Activated naive CD8-positive, alpha-beta T cell treated with anti-CD3 and anti-CD28 coated beads, Interleukin-2, amount 10 ng/mL, durations not matched to agents 7 days and 5 days (primary cell): ENCODE measurements at places on chromosomes 2 and 18.

DNA sequence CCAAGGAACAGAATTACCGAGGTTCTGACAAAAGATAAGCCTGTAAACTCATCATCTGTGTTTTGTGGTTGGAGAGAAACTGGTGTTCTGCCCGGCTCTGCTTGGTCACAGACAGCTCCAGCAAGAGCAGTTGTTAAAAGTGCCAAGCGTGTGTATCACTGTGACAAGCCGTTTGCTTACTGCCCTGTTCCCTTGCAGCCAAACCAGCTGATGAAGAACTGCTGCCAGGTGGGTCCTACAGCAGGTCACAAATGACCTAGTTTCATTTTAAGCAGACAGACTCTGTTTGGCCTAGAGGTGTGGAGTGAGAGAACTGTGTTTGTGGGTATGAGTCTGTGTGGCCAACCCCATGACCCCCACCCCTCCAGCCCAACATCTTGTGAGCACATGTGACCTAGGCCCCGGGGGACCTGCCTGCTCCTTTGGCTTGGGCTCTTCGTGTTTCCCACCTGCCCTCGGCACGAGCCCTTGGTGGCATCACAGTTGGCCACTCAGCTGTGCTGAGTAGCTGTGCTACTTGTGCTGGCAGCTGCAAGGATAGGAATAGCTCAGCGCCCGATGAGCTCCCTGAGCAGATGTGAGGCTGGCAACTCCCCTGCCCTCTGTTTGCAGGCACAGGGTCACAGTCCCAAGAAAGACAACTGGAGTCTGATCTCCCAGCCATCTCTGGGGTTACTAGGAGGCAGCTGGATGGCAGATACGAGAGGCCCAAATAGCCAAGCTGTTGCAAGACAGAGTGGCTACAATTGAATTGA, 9.7 kb downstream of the OXER1 start:
- no peaks in the 10 kb centered on the region for H3K36me3 ChIP-seq
- DNase-seq = no peak
- no peak overlapping the region for H3K27ac ChIP-seq
- H3K4me1 ChIP-seq = peaks cover 13% of the 10 kb centered on the region
- H3K4me3 ChIP-seq = no peak overlapping the region

DNA sequence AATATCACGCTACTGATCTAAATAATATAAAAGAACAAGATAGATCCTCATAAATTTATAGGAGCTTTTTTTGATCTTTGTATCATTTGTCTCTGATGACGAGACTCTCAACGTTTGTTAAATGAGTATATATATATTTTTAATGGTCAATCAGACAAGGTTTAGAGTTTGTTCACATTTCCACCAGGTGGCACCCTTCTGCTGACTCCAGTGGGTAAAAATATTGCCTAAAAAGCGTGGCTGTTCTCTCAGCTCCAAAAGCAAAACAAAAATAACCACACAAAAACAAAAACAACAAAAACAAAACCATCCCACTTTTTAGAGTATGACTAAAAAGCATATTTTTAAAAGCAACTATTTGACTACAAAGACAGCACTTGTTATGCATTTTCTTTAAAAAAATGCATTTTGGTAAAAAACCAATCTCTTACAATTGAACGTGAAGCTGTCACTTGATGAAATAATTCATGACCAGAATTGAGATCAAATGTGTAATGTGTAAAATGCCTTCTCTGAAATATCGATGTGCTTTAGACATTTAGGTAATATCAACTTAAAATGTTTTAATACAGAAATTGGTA, 723.2 kb downstream of the DPP10 start:
- H3K4me3 ChIP-seq = no peak overlapping the region
- DNase-seq = no peak
- H3K36me3 ChIP-seq = no peaks in the 10 kb centered on the region
- peaks cover 4% of the 10 kb centered on the region for H3K4me1 ChIP-seq
- H3K27ac ChIP-seq = no peak overlapping the region

DNA sequence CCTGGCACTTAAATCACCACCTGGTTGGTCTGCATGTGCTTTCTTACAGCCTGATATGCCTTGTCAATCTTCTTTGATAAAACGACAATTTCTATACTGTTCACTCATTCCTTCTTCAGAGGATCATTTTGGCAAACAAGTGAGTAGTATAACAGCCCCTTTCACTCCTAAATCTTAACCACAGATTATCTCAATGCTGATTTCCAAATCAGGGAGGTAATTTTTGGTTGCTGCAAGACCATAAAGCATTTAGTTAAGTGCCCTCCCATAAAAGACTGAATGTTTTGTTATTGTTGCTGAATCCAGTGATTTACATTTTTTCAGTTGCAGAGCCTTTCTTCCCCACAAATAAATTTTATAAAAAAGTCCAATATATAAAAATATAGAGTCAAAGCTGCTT, 129.2 kb upstream of the CYP26B1 start:
- DNase-seq = no peak
- H3K4me1 ChIP-seq = no peaks in the 10 kb centered on the region
- H3K4me3 ChIP-seq = no peak overlapping the region
- no peak overlapping the region for H3K27ac ChIP-seq
- no peaks in the 10 kb centered on the region for H3K27me3 ChIP-seq

DNA sequence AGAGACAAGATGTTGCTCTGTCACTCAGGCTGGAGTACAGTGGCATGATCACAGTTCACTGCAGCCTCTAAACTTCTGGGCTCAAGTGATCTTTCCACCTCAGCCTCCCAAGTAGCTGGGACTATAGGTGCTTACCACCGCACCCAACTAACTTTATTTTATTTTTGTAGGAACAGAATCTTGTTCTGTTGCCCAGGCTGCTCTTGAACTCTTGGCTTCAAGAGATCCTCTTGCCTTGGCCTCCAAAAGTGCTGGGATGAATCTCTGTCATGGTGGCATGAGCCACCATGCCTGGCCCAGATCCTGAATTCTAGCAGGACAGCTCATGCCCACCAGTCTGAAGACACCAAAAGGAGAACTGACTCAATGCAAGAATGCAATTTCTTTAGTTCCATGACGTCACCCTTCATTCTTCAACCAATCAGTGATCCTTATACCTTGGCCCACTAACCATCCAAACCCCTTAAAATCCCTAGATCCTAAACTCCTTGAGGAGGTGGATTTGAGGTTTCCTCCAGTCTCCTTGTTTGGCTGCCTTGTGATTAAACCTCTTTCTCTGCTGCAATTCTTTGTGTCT, 25.6 kb upstream of the CXXC1 start:
- H3K27me3 ChIP-seq = peaks cover 30% of the 10 kb centered on the region
- H3K36me3 ChIP-seq = no peaks in the 10 kb centered on the region
- peaks cover 5% of the 10 kb centered on the region for H3K4me1 ChIP-seq

DNA sequence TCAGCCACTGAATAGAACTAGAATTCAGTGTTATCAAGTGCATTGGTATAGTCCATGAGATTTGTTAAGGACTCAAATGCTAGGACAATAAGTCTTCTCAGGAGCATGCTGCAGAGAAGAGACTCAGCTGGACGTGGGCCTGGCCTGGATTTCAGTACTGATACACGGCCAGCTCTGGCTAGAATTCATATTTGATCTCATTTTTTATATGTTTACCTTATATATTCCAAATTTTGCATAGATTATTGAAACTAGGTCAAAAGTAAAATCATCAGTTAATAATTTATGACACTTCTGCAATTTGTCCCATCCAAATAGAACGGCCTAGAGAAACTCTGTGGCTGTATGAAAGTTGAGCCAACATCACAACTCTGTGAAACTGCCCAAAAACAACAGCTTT, 262.0 kb downstream of the DLGAP1 start:
- H3K4me3 ChIP-seq = no peak overlapping the region
- no peaks in the 10 kb centered on the region for H3K36me3 ChIP-seq
- no peak overlapping the region for H3K27ac ChIP-seq
- H3K27me3 ChIP-seq = no peaks in the 10 kb centered on the region

DNA sequence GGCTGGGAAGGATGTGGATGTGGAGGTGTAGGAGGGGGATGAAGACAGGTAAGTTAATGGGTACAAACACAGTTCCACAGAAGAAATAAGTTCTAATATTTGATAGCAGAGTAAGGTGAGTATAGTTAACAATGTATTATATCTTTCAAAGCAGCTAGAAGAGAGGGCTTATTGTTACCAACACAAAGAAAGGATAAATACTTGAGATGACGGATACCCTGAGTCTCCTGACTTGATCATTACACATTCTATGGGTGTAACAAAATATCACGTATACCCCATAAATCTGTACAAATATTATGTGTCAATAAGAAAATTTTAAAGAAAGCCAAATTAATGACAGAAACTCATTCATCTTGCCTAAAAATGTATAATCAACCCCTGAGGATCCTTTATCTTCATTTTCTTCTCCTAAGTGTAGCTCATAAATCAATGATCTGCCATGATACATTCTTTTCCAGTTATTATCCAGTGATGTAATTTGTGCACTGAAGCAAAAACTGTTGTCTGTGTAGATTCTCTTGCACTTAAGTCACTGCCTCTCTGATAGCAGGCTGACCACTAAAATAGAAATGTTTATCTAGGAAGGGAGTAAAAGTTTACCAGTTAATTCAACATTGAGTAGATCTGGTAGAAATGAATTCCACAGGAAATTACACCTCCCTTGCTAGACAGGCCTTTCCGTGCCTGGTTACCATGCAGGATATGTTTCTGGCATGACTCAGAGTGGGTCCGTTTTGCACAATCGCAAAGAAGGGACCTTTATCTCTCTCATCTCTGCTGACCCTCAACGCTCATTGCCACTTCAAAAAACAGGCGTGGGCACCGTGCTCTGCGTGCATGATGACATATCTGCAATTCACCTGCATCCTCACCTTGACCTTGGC, 249.7 kb upstream of the NCKAP5 start:
- DNase-seq = no peak
- H3K27me3 ChIP-seq = no peaks in the 10 kb centered on the region
- H3K27ac ChIP-seq = no peak overlapping the region
- H3K4me1 ChIP-seq = no peaks in the 10 kb centered on the region

- H3K36me3 ChIP-seq = no peaks in the 10 kb centered on the region
- no peak overlapping the region for H3K4me3 ChIP-seq
- H3K27ac ChIP-seq = no peak overlapping the region
- no peaks in the 10 kb centered on the region for H3K4me1 ChIP-seq
These were observed 232.3 kb upstream of the MEIS1 start for GRCh38 chr2:66202586-66202985.

DNA sequence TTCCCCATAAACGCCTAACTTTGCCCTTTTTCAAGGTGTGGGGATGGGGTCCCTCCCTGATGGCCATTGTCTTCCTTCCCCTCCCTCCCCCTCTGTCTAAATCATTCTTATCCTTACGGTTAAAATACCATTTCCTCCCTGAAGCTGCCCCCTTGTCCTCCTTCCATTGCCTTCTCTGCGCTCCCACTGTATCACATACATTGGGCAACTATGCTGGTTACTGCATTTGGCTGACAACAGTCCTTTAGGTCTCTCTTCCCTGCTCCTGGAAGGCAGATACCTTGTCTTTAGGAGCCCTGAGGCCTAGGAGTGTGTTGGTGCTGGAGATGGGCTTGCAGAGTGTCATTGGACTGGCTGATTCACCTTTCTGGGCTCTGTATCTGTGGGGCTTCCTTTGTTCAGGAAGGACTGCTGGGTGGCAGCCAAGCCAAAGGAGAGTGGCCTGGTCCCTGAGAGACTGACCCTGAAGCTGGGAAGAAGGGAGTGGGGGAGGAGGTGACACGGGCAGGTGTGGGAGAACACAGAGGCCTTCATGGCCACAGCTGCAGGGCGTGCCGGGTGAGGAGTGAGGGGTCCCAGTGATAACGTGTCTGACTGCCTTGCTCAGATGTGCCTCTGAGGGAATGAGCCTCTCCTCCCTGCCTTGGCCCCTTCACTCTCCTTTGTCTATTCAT, 2.2 kb downstream of the WNT6 start:
- no peak overlapping the region for H3K27ac ChIP-seq
- H3K27me3 ChIP-seq = peaks cover 74% of the 10 kb centered on the region
- no peak overlapping the region for H3K4me3 ChIP-seq
- H3K36me3 ChIP-seq = no peaks in the 10 kb centered on the region
- H3K4me1 ChIP-seq = peaks cover 10% of the 10 kb centered on the region
- peak; percentile 16 for DNase-seq

DNA sequence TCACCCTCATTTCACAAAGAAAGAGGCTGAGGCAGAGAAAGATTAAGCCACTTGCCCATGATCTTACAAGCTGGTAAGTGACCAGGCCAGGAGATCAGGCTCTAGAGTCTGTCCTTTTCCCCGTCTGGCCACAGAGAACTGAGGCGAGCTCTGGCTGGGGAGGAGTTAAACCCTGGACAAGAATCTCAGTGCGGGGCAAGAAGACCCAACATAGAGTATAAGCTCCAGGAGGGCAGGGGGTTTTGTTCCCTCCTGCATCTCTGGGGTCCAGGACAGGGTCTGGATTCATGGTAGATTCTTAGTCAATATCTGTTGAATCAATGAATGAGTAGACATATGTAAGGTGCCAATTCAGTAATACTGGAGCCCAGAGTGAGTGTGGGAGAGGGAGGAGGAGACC, 12.9 kb upstream of the INPP5D start:
- DNase-seq = no peak
- H3K4me3 ChIP-seq = no peak overlapping the region
- H3K4me1 ChIP-seq = peaks cover 4% of the 10 kb centered on the region
- no peak overlapping the region for H3K27ac ChIP-seq
- peaks cover 9% of the 10 kb centered on the region for H3K27me3 ChIP-seq
- H3K36me3 ChIP-seq = no peaks in the 10 kb centered on the region

DNA sequence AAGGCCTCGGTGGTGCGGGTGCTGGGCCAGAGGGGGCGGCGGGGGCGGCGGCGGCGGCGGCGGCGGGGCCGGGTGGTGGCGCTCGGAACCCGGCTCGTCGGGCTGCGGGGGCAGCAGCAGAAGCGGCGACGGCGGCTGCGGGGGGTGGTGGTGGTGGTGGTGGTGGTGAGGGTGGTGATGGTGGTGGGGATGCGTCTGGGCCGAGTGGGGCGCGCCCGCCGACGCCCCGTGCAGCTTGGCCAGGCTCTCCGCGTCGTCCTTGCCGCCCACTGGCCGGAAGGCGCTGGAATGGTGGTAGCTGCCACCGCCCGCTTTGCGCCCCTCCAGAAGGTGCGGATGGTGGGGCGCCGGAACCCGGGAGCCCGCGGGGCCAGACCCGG, 4.4 kb downstream of the SKOR2 start:
- peaks cover 3% of the 10 kb centered on the region for H3K36me3 ChIP-seq
- H3K27ac ChIP-seq = no peak overlapping the region
- no peak overlapping the region for H3K4me3 ChIP-seq
- peaks cover 71% of the 10 kb centered on the region for H3K27me3 ChIP-seq

DNA sequence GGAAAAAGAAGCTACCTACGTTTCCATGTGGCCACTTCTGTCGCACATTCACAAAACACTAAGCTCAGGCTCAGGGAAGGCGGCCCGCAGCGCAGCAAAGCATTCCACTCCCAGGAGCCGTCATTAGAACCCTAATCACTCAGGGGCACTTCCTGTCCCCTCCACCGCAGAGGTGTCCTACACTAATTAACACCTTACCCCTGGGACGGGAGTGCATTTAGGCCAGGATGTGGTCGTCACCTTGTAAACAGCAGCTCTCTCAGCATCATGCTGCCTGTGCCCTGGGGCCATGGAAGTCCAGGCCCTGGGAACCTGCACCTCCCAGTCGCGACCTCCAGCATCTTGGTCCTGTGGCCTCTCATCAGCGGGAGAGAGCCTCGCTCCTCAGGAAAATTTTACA, 359.8 kb upstream of the SALL3 start:
- DNase-seq = no peak
- H3K4me3 ChIP-seq = no peak overlapping the region
- no peak overlapping the region for H3K27ac ChIP-seq
- H3K4me1 ChIP-seq = no peaks in the 10 kb centered on the region
- no peaks in the 10 kb centered on the region for H3K36me3 ChIP-seq

GRCh38 chr2:189492451-189492850, 51.2 kb downstream of the WDR75 start:
- no peak overlapping the region for H3K4me3 ChIP-seq
- peaks cover 8% of the 10 kb centered on the region for H3K27me3 ChIP-seq
- no peak overlapping the region for H3K27ac ChIP-seq
- no peak for DNase-seq

GRCh38 chr2:128668946-128669345, 350.3 kb upstream of the HS6ST1 start:
- H3K27me3 ChIP-seq = peaks cover 19% of the 10 kb centered on the region
- H3K36me3 ChIP-seq = no peaks in the 10 kb centered on the region
- no peak for DNase-seq
- no peak overlapping the region for H3K27ac ChIP-seq
